Thoracic aorta (tissue), 2 donors: ENCODE measurements at places on chromosomes 13 and 19. TPM values are rescaled to one million over a fixed set of nuclear protein-coding genes. Genes with fewer than 3 reads are reported as not detected.
A peak's percentile ranks its signal among the peaks of the same experiment; 100 is the strongest.

OR7A5 gene
- total RNA-seq: not detected

COX7A1 gene
- 6.3 TPM for total RNA-seq

ZIC5 gene
- total RNA-seq: not detected

ZNF813 gene
- total RNA-seq: 0.81 TPM

DNA sequence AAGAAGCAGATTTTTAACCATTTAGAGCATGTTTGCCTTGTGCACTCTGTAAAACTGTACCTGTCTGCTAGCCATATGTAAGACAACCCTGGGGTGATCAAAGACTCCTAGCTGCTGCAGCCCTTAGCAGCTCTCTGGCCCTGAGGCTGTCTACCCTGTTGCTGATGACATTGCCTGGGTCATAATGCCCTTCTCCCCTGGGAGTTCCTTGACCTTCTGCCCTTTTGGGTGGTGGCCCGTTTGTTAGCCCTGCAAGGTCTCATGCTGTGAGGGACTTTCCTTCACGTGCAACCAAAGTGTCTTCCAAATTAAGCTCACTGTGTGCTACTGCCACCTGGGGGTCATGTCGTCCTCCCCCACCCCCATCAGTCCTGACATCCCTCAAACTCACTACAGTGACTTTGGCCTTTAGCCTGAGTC, 7.4 kb downstream of the GPC6 start:
- H3K36me3 ChIP-seq: no peaks in the 10 kb centered on the region
- H3K4me1 ChIP-seq: peaks cover 9% of the 10 kb centered on the region
- no peak overlapping the region for H3K4me3 ChIP-seq
- H3K27me3 ChIP-seq: no peaks in the 10 kb centered on the region
- no peak for DNase-seq

GRCh38 chr19:10808937-10809649, 26.9 kb downstream of the TMED1 start:
- no peaks in the 10 kb centered on the region for H3K27me3 ChIP-seq
- H3K4me1 ChIP-seq: peaks cover 14% of the 10 kb centered on the region
- DNase-seq: no peak
- H3K36me3 ChIP-seq: peaks cover 28% of the 10 kb centered on the region
- peak overlapping the region; percentile 16 for H3K27ac ChIP-seq

GRCh38 chr19:33376941-33377557, 3.5 kb downstream of the CEBPG start:
- H3K4me3 ChIP-seq: no peak overlapping the region
- H3K27ac ChIP-seq: no peak overlapping the region
- no peaks in the 10 kb centered on the region for H3K27me3 ChIP-seq
- peaks cover 6% of the 10 kb centered on the region for H3K36me3 ChIP-seq
- DNase-seq: no peak
- H3K4me1 ChIP-seq: peaks cover 30% of the 10 kb centered on the region

- DNase-seq: no peak
- no peaks in the 10 kb centered on the region for H3K27me3 ChIP-seq
- no peak overlapping the region for H3K4me3 ChIP-seq
- no peaks in the 10 kb centered on the region for H3K4me1 ChIP-seq
- H3K27ac ChIP-seq: no peak overlapping the region
- no peaks in the 10 kb centered on the region for H3K36me3 ChIP-seq
These were observed 563.1 kb downstream of the EFNB2 start for GRCh38 chr13:105972306-105972721.

DNA sequence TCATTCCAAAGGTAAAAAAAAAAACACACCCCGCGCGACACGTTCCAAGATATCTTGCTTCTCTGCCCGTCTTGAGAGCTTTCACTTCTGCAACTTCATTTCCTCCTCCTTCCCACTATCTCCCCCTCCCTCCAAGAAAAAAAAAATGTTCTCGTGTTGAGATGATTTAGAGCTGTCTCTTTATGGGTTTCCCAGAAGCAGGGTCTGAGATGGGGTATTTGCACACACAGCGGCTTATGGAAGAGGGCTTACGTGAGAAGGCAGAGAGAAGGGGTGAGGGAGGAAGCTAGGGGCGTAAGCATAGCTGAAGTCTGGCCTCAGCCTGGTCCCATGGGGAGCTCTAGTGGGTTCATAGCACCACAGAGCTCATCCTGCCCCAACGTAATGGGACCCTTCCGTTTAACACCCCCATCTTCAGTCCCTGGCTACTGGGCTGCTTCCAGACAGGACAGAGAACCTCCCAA, 31.3 kb upstream of the USE1 start:
- no peak for DNase-seq
- H3K4me3 ChIP-seq: no peak overlapping the region
- H3K4me1 ChIP-seq: no peaks in the 10 kb centered on the region
- no peak overlapping the region for H3K27ac ChIP-seq
